ENCODE measurements at places on chromosomes 16 and 17.
A peak's percentile ranks its signal among the peaks of the same experiment; 100 is the strongest.

DNA sequence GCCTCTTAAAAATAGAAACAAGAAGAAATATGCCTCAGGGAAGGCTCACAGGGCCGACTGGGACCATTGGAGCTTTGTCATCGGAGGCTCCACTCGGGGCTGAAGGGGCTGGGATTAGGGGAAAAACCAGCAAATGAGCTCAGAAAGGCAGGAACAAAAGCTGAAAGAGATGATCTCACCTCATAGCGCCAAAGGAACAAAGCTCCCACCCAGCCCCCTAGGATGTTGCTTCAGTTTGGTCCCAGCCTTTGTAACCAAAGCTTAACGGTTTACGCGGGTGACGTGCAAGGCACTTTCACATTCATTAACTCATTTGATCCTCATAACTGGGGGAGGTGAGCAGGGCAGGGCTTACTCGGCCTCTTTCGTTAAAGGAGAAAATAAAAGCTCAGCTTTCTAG lies 168.5 kb upstream of the DYNLRB2 start:
- DNase-seq = no peak

DNA sequence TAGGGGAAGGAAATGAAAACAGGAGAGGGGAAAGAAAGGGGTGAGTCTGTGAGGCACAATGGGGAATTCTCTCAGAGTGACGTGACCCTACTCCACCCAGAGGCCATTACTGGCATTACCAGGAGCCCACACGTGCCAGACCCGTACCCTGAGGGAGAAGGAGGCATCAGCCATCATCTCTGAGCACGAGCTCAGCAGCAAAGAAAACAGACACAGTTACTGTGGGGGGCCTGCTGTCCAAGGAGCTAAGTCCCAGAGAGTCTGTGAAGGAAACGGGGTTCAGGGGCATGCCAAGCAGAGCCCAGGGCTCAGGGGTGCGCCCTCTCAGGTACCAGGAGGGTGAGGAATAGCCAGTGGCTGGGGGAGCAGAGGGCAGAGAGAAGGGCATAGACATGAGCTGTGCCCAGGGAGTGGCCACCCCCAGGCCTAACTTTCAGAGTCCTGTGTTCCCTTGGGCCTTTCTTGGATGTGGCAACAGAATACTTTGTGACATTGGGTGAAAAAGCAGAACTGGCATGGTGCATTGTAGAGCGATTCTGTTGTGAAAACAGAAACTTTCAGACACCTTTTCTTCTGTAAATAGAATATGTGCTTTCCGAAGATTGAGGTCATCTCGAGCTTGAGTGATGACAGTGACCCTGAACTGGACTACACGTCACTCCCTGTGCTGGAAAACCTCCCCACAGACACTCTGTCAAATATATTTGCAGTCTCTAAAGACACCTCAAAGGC lies 11.3 kb downstream of the TAF1C start:
- DNase-seq = peak; percentile 85

DNA sequence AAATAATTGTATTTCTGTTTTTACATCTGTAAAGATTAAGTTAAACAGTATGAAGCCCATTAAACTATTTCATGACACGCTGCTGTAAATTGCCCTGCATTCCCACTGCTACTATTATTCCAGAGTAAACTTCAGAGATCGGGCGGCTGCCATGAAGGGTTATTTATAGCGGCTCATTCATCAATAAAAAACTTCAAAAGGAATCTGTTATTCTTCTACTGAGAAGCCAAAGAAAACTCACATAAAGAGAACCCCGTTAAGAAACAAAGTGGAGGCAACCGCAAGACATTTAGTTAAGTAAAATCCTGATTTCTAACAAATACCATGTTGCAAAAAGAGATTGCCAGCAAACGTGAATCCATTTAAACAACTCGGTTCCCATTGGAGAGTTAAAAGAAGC lies 16.4 kb downstream of the FOXL1 start:
- no peak for DNase-seq

DNA sequence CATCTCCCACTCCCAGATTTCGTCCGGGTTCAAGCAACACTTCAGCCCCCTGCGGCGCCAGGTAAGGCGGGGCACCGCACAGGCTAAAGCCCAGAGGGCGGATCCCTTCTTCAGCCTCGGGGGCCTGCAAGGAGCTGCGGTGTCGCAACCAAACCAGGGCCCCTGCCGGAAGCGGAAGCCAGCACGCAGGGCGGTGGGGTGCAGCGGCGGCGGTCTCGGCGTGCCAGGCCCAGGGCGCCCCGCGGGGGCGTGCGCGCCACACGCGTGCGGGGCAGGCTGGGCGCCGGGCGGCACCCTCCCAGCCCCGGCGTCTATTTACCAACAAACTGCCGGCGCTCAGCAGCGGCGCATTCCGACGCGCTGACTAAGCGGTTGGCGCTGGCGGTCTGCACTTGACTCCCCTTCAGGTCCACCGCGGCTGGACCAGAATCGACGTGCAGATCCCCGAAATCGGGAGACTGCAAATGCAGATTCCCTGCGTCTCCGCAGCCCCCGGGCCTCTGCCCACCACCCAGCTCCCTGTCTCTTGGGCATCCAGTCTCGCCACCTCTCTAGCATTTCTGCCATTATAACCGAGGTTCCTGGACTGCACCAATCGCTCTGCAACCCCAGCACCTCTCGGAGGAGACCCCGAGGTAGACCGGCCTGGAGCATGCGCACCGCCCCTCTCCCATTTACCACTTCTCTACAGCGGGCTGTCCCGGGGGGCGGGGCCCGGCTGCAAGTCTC lies 421 bp upstream of the DLX4 start:
- DNase-seq = peak; percentile 88

DNA sequence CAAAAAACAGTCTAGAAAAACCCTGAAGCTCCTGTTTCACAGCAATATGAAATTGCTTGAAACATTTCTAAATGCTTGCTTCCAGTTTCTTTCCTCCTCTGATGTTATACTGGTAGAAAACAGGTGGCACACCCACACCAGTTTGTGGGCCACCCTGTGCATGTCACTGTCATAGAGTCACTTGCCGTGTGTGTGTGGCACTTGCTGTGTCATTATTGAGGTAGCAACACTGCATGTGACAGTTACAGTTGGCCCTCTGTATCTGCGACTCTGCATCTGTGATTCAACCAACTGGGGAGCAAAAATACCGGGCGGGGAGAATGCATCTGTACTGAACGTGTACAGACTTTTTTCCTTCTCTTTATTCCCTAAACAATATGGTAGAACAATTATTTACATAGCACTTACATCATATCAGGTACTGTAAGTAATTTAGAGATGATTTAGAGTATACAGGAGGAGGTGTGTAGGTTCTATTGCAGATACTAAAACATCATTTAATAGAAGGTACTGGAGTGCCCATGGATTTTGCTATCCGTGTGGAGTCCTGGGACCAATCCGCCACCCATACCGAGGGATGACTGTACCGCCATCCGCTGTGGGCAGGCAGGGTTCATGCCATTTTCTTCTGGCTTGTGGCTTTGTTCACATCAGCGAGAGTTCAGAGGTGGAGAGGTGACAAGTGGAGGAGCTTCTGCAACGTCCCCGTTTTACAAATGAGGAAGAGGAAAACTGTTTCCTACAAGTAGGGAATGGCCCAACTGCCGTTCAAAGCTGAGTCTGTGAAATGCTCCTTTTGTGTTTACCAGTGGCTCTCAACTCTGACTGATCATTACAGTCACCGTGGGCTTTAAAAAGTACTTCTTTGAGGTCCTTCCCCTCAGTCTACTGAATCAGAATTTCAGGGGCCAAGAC lies 373.7 kb downstream of the SNX29 start:
- no peak for DNase-seq

- DNase-seq = peak; percentile 67
These were observed 6.9 kb downstream of the PHOSPHO1 start for GRCh38 chr17:49223517-49224197.

DNA sequence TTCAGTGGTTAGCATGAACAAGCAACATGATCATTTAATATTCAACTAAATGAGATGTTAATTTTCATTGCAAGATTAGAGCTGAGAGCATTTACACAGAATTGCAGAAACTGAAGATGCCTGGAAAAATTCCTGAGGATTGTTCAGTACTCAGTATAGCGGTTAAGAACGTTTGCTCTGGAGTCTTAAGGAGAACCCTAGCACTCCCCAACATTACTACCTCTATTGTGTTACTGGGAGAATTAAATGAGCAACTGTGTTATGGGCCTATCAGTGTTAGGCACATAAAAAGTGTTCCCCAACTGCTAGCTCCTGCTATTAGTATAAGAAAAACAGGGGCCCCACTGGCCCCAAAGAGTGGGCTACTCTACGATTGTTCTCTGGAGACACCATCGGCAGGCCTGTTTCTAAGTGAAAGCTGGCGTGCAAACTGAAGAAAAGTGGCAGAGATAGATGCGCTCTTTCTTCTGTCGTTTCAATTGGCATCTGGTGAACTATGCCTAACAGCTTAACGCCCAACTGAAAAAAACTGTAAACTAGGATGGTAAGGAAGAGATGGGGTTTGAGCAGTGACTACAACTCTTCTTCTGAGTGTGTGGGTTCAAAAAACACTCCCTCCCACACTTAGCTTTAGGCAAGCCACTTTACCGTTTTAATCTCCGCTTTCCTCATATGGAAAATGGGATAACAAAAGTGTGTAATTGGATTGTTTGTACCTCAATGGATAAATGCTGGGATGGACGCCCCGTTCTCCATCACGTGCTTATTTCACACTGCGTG lies 1.3 kb downstream of the CDR2 start:
- no peak for DNase-seq

DNA sequence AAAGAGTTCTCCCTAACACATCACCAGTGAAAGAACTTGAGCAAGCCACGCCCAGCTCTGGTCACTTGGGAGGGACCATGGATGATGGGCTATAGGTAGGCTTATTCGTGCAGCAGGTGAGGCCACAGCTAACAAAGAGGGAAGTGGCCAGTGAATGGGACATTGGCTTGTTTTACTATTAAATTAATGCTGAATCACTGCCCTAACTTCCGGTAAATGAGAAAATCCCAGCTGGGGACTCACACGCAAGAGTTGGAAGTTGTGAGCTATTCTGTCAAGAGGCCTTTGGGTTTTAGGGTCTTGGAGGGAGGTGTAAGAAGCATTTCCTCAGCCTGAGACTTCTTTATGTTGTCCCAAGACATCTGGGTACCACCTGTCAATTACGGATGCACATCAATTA lies 315.3 kb downstream of the XYLT1 start:
- no peak for DNase-seq

DNA sequence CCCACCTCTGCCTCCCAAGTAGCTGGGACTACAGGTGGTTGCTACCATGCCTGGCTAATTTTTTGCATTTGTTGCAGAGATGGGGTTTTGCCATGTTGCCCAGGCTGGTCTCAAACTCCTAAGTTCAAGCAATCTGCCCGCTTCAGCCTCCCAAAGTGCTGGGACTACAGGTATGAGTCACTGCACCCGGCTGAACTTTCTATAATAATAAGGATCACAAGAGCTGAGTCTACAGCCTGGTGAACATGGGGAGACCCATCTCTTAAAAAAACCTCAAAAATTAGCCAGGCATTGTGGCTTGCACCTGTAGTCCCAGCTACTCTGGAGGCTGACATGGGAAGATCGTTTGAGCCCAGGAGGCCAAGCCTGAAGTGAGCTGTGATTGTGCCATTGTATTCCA lies 53.5 kb downstream of the WDR59 start:
- DNase-seq = no peak

DNA sequence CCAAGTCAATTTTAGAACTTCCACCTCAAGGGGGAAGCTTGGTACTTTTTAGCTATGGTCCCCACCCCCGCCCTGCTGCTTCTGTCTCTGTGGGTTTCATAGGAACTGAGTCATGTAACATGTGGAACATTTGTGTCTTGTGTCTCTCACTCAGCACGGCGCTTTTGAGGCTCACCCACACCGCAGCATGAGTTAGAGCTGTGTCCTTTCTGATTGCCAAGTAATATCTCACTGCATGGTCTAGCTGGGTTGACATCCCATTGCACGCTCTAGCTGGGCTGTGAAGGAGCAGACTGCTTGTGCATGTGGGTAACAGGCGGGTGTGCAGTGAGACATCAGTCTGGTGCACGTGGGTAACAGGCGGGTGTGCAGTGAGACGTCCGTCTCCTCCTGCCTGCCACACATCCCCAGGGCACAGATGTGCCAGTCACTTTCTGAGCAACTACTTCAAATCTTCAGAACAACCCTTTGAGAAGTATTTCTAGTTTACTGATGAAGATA lies 26.4 kb upstream of the SLC7A5 start:
- peak; percentile 49 for DNase-seq

DNA sequence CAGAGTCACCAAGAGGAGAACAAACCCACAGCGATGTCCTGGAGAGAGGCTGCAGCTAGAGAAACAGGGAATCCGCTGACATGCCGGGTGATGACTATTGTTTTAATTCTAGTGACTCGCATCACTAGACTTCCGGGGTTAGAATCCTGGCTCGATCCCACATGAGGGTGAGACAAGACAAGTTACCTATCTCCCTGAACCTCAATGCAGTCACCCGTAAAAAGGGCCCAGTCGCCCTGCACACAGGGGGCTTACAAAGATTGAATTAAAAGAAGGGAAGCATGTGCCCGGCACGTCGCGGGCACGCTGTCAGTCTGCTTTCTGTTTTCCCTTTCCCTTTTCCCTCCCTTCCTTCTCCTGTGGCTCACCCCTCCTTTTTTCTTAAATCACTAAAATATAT lies 212.9 kb upstream of the FOXF1 start:
- DNase-seq = no peak

DNA sequence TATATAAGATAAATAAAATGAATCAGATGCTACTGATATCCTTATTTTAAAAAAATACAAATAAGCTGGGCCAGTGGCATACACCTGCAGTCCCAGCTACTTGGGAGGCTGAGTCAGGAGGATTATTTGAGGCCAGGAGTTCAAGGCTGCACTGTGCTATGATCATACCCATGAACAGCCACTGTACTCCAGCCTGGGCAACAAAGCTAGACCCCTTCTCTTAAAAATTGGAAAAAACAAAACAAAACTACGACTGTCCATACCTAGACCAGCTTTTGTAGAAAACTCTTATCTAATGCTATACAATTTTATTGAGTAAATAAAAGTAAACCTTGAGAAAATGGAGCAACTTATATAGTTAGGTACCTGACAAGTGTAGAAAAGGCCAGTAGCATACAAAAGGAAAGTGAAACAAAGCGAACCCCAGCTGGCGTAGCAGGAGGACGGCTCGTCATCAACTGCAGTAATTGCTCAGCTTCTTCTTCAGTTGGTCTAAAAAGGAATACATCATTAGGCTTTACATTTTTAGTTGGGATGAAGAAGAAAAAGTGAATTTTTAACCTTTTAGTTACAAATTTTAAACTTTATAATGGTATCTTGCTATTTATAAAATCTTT lies 23.6 kb downstream of the INTS2 start:
- DNase-seq = no peak

- no peak for DNase-seq
These were observed 23.3 kb downstream of the QPRT start for GRCh38 chr16:29702269-29702668.

DNA sequence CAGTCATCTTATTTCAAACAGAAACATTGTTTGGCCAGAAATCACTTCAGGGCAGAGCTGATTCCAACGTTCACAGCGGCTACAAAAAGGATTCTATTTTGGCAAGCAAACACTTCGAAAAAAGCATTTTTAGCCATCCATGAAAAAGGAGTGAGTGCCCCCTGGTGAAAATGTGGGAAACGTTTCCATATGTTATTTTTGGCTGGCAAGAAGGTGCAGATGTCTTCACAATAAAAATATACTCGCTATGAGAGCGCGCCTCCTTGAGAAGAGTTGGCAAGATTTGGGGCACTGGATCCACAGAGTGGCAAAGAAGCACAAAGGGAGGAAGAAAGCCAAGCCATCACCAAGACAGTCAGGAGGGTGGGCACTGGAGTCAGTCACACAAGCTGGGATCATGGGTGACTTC lies 191.1 kb downstream of the CHD9NB start:
- DNase-seq = no peak

- DNase-seq = no peak
These were observed 377.1 kb downstream of the CNTNAP4 start for GRCh38 chr16:76654088-76654820.
